ENCODE measurements at places on chromosomes 6 and 20.
A peak's percentile ranks its signal among the peaks of the same experiment; 100 is the strongest.

GRCh38 chr20:2005359-2005758, 11.5 kb upstream of the PDYN start:
- no peak for DNase-seq

DNA sequence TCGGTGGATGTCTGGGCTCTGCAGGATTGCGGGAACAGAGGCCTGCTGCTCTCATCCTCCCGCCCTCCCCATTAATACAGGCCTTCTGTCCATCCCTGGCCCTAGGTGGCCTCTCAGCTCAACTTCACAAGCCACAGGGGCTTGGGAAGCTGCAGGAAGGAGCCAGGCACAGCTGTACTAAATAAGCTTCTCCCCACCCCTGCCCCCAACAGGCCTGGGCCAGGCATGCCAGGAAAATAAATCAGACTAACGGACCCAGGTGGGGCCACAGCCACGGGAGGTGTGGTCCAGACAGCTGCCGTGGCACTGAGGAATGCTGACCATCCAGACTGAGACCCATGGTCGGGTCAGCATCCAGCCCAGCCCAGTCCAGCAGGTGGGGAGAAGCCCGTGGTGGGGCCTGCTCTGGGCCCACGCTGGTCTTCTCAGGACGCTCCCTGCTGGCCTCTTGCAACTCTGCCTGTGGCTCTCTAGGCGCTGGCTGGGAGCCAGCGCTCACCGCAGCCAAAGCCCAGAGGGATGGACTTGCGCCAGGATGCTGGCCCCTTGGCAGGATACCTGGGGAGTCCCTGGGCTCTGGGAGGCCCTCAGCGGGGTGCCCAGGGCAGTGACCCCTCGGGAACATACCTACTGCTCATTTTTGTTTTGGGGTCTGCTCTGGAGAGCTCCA, 8.6 kb upstream of the YTHDF1 start:
- no peak for DNase-seq

DNA sequence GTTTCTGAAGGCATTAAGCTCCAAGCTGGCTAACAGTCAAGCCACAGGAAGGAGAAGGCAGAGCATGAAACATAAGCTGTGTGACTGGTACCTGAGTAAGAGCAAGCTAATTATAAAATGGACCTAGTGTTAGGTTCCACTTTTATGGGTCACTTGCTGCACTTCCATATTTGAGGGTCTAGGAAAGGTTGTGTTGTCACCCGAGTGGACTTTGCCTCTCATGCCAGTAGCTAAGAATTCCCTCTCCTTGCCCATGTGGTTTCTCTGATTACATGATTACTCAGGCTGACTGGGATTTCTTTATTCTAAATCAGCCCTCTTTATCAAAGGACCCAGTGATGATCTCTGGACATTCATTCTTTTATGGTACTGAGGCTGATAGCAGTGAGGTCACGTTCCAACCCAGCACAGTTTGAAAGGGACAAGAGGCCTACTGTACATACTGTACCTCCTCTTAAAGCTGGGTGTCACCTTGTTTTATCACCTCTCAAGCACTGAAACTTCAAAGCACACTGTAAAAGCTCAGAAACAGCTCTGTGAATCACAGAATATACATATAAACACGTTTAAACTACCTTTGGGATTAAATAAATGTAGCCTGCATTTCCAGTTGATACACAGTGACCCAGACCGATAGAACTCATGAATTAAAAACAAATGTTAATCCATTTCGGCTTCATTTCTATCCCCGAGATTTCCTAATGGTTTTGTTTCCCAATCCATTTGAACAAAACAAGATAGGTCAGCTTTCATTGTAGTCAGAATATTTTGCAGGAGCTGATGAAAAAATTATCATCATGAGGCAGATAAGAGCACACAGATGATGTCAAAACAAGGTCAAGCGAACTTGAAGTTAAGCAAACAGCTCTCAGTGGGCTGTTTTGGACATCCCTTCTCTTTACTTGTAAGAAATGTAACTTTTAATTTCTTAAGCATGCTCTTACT, 96.5 kb downstream of the ALDH8A1 start:
- no peak for DNase-seq

GRCh38 chr6:166271376-166271765, 36.8 kb downstream of the PRR18 start:
- DNase-seq: no peak

DNA sequence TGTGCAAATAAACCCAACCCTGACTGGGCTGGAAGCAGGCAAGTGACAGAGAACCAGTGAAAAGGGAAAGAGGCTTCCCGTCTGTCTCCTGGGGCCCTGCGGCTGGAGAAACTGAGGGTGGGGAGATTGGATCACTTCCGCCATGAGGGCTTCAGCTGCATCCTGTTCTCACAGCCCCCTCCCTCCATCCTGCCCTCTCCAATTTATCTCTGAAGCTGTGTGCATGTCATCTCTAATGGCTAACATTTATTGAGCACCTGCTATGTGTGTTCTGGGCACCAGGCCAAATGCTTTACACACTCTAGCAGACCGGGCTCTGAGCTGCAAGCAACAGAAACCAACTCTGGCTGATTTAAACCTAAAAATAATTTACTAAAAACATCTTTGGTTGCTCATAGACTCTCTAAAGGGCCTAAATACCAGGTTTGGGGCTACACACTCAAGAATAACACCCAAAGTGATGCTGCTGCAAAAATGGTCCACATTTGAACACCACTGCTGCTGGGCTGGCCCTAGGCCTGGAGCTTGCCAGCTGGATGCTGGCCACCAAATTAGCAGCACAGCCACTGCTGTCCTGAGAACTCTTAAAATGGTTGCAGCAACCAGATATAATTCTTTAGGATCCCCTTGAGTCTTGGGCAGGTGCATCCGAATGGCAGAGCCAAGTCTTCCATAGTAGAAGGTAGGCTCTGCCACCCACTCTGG, 123.6 kb upstream of the LRFN2 start:
- DNase-seq: no peak

DNA sequence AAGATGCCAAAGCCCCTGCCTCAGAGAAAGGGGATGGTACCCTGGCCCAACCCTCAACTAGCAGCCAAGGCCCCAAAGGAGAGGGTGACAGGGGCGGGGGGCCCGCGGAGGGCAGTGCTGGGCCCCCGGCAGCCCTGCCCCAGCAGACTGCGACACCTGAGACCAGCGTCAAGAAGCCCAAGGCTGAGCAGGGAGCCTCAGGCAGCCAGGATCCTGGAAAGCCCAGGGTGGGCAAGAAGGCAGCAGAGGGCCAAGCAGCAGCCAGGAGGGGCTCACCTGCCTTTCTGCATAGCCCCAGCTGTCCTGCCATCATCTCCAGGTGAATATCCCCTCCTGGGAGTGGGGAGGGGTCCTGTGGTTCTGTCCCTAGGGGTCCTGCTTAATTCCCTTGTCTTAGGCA, 1.1 kb downstream of the MYLK2 start:
- no peak for DNase-seq

GRCh38 chr6:4338884-4339283, 203.5 kb upstream of the ECI2 start:
- no peak for DNase-seq

GRCh38 chr6:146408583-146408982, 135.1 kb upstream of the RAB32 start:
- no peak for DNase-seq

DNA sequence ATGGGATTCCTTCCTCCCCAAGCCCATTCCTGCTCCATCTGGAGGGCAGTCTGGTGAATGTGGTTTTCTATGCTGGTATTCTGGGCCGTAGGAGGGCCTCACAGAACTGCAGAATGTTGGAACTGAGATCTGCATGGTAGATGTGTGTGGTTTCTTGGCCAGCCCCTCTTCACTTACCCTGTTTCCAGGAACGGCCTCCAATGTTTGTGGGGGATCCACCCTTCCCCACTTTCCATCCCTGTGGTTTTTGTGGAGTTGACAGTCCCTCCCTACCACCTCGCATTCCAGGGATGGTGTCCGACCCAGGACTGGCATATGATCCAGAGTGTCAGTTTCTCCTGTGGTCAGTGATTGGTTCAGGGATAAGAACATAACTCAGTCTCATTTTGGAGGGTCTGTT, 26.7 kb upstream of the TMEM14A start:
- DNase-seq: no peak

DNA sequence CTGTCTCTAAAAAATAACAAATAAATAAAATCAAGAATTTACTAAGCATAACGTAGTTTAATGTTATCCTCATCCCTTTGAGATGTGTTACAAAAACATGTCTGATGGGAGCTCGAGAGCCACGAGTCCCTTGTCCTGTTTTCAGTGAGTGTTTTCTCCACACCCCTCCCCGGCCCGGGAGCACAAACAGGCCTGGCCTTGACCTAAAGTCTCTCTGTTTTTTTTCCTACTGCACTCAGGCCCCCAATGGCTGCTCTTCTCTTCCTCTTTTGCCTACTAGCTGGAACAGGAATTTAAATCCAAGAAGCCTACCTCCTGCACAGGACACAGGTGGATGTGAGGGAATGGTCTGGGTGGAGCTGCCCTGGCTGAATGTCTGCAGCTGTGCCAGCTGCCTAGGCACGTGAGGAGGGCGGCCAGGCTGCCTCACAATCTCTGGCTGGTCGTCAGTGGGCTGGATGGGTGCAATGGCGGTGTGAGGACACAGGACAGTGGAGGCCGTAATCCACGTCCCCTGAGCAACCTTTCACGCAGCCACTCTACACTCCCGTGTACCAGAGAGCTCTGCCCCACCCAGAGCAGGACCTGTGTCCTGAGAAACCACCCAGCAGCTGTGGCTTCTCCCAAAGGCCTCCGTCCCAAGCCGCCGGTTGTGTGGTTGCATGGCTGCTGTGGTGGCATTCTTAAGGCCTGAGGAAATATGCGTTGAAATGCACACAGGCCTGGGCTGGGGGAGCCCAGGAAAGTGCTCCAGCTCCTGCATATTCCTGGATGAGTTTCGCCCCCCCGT, 117.5 kb downstream of the FAM120B start:
- DNase-seq: no peak

DNA sequence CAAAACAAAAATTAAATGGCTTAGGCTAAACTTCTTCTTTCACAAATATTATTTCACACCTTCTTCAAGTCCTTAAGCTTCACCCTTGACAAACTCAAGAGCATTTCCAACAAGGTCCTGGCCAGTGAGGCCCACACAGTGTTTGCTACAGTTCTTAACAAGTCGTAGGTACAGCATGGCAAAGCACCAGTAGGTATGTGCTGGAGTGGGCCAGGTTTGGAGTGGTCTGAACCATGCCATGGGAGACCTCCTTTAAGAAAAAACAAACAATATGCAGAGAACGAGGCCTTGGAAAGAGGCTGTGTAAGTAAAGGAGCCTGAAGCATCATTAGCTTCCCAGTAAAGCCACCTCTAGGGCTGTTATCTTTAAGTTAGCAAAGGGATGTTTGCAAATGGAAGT, 154.3 kb upstream of the SNX9 start:
- no peak for DNase-seq

GRCh38 chr20:60690771-60691170, 561.3 kb upstream of the CDH4 start:
- peak; percentile 87 for DNase-seq
